ENCODE measurements at places on chromosomes 6 and 20.

GRCh38 chr20:34396408-34396807 is 33.3 kb downstream of the ITCH start:
- DNase-seq: no peak

GRCh38 chr6:71299541-71300470 is 11.2 kb downstream of the OGFRL1 start:
- DNase-seq: no peak

GRCh38 chr6:113375950-113376846 is 480.9 kb upstream of the MARCKS start:
- peak; percentile 86 for DNase-seq

DNA sequence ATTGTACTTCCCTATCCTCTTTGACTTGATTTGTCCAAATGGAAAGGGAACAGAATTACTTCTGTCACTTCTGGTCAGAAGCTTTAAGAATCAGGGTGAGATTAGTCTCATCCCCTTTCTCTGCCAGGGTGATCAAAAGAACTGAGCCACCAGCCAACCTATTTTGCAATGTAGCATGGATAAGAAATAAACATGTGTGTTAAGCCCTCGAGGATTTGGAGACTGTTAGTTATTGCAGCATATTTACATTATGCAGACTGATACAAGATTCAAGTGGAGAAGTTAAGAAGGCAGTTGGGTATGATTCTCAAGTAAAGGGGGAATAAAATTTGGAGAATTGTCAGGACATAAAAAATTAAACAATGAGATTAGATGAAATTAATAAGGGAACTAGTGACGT is 106.0 kb downstream of the FRK start:
- no peak for DNase-seq

GRCh38 chr6:30020626-30021025 is 40.4 kb upstream of the POLR1H start:
- no peak for DNase-seq

- DNase-seq: no peak
These were observed 562.9 kb upstream of the CHD6 start for GRCh38 chr20:42181064-42181463.

- no peak for DNase-seq
These were observed 160.0 kb upstream of the DTNBP1 start for GRCh38 chr6:15822835-15823234.

GRCh38 chr6:158911746-158912480 is 88.1 kb downstream of the RSPH3 start:
- no peak for DNase-seq

DNA sequence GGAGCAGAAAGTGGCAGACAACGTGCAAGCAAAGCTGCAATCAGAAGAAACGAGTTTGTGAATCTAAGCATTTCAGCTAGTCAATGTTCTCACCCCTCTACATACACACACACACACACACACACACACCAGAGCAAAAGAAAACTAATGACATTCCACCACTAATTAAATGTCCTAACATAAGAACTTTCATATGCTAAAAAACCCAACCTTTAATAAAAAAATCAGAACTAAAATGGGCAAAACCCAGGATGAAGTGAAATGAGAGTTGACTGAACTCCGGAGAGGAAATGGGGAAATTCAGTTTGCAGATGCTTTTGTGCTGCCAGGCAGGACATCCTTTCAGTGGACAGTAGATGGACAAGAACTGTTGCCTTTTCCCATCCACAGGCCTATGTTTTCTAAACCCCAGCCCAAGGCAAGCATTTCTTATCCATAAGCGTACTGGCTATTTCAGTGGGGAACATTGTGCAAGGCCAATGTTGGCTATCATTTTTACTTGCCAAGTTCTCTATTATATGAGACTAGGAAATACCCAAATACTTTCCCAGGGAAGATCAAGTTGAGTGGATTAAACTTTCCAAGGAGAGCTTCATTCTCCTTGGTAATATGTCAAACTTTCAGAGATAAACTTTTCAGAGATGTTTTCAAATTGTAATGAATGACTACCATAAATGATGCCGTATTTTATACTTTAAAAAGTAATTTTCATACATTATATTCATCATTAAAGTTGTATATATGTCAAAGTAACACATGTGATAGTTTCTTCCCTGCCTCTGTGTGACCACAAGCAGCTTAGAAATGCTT is 27.3 kb downstream of the RIN2 start:
- DNase-seq: peak; percentile 76

DNA sequence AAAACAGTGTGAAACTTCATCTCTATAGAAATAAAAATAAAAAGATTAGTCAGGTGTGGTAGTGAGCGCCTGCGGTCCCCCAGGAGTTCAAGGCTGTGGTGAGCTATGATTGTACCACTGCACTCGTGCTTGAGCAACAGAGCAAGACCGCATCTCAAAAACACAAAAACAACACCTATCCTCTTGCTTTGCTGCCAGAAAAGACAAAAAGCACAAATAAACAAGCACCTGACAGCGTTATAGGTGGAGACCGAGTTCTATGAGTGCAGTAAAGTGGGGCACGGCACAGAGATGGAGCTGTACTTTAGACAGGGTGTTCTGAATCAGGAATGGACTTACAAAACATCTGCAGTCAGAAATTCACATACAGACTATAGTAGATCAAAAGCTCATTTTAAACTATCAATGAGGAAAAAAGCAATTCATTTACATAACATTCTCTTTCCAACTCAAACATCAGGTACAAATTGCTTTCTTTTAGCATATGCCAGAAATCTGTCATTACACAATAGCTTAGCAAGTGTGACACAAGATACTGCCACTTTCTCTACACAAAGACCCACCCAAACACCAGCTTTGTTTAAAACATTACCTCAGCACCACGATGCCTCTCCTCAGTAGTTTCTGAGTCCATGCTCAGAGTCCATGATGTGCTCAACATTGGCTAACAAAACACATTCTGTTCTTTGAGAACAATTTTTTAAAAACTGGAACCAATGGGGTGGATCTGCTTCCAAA is 10.1 kb downstream of the EZR start:
- no peak for DNase-seq

DNA sequence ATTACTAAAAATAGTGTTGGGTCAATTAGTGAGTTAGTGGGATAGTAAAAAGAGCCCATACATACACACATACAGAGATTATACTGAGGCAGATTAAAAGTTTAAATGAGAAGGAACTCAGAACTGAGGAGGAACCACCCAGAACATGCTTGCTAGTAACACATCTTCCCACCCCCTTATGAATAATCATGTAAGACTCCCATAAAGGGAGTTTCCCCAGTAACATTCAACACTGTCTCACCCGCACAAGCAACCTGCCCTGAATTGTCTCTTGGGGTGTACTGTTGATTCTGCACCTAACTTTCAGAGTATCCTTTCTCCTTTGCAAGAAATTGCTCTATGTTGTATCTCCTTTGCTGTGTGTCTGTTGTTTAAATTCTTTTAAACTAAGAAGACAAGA is 11.1 kb upstream of the HLA-DQB2 start:
- no peak for DNase-seq

DNA sequence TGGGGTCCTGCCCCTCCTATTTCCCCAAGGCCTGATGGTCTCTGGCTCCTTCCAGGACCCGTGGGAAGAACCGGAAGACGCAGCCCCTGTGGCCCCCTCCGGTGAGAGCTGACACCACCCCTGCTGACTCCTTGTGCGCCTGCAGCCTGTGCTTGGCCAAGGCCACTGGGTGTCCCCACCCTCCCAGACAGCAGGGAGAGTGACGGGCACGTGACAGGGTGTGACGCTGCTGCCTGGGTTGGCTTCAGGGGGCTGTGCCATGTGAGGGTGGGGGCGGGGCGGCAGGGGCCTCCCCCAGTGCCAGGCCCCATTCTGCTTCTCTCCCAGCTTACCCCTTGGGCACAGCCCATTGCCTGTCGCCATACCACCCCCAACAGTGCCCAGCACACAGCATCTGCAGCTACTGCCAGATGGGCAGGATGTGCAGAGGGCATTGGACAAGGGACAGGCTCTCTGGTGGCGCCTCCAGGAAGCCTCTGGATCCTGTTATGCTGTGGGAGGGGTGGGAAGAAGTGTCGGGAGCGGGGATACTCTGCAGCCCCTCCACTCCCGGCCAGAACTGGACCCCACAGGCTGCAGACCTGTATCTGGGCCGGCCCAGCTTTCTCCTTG is 2.9 kb downstream of the BIRC7 start:
- DNase-seq: no peak

DNA sequence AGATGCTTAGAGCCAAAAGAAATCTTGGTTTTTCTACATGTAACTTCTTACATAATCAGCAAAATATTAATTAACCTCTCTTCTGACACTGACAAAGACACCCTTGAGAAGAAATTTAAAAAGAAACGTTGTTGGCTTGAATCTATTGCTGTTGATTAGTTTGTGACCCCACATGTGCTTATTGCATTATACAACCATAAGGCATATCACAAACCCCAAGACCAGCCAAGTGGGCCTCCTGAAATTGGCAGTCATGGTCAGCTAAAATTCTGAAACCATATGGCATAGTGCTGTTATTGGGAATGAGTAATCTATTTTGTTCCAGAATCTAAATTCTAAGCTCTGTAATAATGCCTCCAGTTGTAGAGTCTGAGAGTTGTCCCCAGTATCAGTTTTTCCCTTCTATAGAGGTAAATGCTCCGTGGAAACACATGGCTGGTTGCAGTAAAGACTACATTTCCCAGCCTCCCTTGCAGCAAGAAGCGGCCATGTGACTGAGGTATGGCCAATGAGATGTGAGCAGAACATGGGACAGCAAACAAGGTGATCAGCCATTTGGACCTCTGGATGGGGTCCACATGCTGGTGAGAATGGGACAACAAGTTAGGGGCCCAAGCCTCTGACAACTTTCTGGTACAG is 42.3 kb upstream of the PTPN1 start:
- DNase-seq: peak; percentile 68

GRCh38 chr6:48512390-48512789 is 401.4 kb upstream of the PTCHD4 start:
- no peak for DNase-seq

DNA sequence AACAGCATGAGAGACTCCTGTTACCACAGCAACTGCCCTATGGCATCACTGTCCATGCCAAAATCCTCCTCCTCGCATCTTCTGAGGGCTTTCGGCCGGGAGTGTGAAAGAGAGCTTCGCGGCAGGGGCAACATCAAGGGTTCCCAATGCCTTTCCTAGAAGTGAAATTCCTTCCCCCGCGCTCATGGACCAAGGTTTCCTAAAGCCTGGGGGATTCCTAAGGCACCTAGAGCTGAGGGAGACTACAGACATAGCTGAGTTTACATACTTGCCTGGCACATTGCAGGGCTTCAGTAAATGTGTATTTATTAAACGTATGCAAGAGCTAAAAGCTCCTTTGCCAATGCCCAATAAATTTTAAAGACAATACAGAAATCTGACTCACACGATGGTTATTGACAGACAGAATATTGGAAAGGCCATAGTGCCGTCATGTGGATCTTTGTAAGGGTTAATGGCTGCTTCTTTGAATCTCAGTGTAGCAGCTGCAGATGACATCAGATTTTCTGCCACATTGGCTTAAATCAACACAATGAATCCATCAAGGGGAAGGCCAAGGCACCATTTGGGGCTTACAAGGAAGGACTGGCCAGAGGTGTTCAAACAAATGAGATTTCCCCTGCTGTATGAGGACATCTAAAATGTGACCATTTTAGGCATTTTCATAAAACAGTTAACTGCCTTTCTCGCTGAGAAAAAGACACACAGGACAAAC is 281.2 kb upstream of the JARID2 start:
- no peak for DNase-seq

DNA sequence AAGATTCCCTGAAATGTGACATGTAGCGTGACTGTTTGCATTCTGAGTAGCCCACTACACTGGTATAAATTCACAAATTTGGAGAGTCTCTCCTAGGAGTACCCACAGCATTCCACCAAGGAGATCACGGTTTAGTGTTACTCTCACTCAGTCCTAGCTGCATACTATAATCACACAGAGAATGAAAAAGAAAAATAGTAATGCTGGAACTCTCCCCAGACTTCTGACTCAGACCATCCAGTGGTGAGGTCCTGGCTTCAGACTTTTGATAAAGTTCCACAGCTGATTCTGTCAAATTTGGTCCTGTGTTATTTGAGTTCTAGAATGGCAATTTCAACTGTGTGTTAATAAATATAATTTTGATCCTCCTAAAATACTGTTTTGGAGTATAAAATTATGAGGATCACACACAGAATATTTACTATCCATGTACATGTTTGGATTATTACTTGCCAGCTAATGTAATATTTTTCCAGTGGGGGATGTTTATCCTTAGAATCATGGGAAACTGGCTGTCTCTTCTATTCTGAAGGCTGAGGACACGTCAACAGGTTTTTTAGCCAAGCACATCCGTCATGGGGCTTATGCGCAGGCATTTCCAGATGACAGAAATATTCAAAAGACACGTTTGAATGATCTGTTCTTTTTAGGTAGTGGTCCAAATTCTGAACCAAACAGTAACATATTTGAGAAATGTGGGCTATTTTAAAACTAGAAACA is 5.1 kb upstream of the KIAA0408 start:
- DNase-seq: peak; percentile 76

GRCh38 chr6:43891072-43891870 is 121.3 kb downstream of the VEGFA start:
- no peak for DNase-seq

- DNase-seq: no peak
These were observed 1.4 kb downstream of the PHACTR3 start for GRCh38 chr20:59605601-59606364.

- no peak for DNase-seq
These were observed 49.3 kb downstream of the GFOD1 start for GRCh38 chr6:13438126-13438525.

DNA sequence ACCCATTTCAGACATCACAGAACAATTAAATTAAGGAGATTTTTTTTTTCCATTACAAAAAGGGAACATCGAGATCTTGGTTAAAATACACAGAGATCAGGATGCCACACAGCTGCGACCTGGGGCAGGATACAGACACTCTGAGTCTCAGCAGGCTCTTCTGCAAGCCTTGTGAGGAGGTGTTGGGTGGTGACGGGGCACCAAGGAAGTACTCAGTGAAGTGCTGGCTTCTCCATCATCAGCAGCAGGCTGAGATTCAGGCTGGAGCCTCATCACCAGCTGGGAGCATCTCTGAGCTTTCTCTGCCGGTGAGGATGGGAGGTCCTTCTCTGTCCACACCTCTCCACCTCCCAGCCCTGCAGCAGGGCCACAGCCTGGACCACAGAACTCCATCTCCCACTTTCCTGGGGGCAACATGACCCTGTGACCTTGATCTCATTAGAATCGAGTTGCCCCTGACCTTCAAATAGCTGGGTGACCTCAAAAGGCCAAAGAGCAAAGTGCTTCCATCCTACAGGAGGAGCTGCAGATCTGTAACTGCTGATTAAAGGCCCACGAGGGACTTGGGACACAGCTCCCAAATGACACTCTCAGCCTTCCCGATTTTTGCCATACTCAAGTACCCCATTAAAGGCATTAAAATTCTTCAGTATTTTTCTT is 16.0 kb downstream of the PMEPA1 start:
- DNase-seq: no peak

GRCh38 chr20:4427940-4428586 is 293.6 kb upstream of the PRND start:
- no peak for DNase-seq

Data from cardiac fibroblast (primary cell).